Caki2 (cell line): ENCODE measurements at places on chromosomes 1 and 21.
A peak's percentile ranks its signal among the peaks of the same experiment; 100 is the strongest.

GRCh38 chr1:3671371-3672180 is 19.3 kb downstream of the TP73 start:
- DNase-seq: peak; percentile 69

GRCh38 chr1:61337981-61338848 is 255.9 kb downstream of the NFIA start:
- DNase-seq: peak; percentile 84

DNA sequence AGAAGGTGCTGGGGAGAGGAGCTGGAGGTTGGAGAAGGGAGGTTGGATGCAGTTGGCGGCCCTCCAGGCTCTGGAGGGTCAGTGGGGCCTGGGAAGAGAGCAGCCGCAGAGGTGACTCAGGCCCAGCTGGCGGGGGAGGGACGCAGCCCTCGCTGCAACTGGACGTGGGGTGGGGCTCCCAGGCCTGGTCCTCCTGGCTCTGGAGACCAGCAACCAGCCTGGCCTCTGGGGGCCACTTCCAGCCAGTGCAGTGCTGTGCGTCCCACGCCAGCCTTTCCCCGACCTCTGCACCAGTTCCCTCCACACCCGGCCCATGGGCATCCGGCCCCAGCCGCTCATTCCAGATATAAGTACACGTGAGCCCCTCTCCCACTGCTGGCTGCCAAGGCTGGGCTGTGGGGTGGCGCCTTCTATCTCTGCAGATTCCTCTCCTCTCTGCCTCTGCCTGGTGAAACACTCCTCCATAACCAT is 38.0 kb upstream of the COL18A1 start:
- DNase-seq: peak; percentile 98

DNA sequence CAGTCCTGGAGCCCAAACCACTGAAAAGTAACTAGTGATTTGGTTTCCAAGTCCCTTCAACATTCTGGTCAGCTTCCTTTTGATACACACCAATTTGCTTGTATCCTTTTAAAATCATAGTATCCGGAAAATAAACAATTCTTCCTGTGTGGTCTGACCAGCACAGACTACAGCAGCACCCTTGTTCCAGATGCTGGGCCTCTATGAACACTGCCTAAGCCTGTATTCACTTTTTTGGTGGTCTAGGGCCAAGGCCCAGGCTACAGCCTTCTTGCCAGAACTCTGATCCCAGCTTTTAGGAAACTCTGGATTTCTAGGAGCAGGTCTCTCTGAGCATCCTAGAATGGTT is 801 bp upstream of the DDAH1 start:
- no peak for DNase-seq

- no peak for DNase-seq
These were observed 140.2 kb upstream of the KCNK1 start for GRCh38 chr1:233473549-233474204.

DNA sequence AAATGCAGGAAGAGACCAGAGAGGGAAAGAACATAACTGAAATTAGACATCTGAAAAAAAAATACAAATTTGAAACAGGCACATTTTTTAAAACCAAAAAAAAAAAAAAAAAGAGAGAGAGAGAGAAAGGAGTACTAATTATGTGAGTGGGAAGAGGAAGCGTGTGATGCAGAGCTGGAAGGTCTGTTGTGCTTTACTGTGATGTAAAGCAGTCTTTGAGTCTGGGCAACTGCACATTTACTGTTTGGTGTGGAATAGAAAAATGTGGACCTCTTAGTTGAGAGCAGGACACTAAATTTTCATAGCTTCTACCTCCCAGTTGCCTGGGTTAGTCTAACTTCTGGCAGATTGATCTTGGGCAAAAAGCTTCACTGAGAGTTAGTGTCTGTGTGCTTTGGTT is 16.5 kb downstream of the LHX9 start:
- DNase-seq: no peak

DNA sequence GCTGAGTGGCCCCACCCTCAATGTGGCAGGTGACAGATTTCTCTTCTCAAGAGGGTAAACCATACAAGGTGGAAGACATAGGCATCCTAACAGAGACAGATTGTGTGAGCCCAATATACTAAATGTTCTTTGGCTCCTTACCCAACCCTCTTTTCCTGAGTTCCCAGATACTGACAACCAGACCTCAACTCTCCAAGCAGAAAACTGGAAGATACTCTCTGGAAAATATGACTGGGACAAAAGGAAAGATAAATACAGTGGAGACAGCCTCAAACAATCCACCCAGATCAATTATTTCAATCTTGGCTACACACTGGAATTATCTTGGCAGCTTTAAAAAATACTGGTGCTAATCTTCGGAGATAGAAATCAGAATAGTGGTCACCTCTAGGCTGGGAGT is 6.5 kb downstream of the EVI5 start:
- DNase-seq: no peak

DNA sequence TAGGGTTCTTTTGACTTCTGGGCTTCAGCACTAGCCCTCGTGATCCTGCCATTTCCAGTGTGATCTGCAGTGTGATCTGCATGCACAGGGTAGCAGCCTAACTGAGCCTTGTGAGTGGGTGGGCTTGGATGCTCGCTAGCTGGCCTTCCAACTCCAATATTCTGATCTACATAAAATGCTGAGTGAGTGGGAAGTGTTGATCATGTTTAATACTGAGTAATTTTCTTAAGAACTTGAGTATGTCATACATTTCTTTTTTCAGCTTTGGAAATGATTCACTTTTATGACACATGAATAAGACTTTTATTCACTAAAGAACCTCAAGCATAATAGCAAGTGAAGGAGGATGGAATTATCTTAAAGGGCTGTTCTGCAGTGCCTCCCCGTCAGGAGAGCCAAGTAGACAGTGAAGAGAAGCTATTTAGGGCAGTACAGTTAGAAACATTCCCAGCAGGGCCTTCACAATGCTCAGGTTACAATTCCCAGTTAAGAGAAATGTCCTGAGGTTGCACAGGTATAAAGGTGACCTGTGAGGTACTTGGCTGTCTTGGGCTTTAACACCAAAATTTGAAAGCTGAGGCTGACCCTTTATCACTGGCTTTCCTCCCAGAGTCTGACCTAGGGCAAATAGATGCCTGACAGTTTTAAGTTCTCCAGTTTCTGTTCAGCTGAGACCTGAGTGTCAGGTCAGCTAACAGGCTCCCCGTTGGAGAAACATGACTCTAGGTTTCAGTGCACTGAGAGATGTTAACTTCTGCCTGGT is 29.1 kb upstream of the LRRC8C start:
- no peak for DNase-seq

- peak; percentile 63 for DNase-seq
These were observed 516.6 kb upstream of the RGS18 start for GRCh38 chr1:191641420-191642260.

DNA sequence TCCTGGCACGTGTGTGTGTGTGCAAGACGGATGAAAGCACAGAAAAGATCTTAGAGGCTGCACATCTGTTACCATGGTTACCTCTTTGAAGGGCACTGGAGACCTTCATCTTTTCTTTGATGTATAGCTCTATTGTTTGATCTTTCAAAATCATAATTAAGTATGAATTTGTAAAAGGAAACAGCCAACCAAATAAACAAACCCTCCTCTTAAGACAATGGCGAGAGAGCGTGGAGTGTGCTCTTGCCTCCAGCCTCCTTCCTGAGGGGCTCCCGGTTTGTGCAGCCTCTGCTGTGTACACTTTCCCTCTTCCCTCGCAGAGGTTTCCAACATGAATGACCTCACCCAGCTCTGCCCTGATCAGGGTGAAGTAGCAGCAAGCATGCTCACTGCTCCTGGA is 27.9 kb downstream of the CACNA1S start:
- no peak for DNase-seq

DNA sequence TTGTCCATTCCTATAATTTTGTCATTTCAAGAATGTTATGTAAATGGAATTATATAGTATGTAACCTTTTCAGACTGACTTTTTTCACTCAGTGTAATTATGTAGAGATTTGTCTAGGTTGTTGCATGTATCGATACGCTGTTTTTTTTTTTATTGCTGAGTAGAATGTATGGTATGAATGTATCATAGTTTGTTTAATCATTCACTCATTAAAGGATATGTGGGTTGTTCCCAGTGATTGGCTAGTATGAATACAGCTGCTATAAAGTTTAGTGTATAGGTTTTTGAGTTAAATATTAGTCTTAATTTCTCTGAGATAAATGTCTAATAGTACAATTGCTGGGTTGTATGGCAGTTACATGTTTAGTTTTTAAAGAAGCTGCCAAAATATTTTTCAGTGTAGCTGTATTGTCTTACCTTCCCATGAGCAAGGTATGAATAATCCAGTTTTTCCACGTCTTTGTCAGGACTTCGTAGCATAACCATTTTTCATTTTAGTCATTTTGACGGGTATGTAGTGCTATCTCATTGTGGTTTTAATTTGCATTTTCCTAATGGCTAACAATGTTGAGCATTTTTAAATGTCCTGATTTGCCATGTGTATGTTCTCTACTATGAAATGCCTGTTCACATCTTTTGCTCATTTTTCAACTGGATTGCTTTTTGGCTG is 22.4 kb downstream of the CASQ2 start:
- DNase-seq: no peak

DNA sequence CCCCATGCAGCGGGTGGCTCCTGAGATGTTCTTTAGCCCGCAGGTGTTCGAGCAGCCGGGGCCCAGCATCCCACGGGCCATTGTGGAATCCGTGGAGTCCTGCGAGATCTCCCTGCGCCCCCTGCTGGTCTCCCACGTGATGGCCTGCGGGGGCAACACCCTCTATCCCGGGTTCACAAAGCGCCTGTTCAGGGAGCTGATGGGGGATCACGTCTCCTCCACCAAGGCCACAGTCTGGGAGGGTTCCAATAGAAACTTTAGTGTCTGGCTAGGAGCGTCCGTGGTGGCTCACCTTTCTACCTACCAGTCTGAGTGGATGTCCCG is 71.0 kb downstream of the ACTL8 start:
- no peak for DNase-seq

GRCh38 chr1:10598389-10598702 is 123.6 kb downstream of the PEX14 start:
- DNase-seq: peak; percentile 59

DNA sequence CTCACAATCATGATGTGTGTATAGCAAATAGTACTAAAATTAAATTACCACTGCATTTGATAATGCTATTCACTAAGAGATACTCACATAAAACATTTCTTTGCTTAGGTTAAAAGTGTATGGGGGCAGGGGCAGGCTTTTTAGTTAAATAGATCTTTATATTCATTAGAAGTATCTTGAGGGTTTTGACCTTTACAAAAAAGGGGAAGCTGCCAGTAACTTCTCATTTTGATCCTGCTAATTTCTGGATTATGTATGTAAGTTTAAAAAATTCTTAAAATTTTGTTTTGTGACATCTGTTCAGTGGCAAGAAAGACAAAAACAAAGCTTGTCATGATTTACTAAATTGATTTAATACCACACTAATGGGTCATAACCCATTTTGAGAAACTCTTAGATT is 45.8 kb upstream of the S1PR1 start:
- no peak for DNase-seq

- DNase-seq: no peak
These were observed 34.6 kb upstream of the C1orf87 start for GRCh38 chr1:60108196-60108595.

GRCh38 chr1:201715351-201715750 is 113.6 kb upstream of the IPO9 start:
- no peak for DNase-seq

GRCh38 chr1:198176179-198176578 is 19.4 kb downstream of the NEK7 start:
- no peak for DNase-seq

GRCh38 chr1:14238472-14239307 is 359.8 kb upstream of the KAZN start:
- DNase-seq: no peak
